ENCODE measurements at places on chromosomes 11 and 22.

GRCh38 chr11:66119348-66120133, 49.5 kb downstream of the PACS1 start:
- no peak for DNase-seq

DNA sequence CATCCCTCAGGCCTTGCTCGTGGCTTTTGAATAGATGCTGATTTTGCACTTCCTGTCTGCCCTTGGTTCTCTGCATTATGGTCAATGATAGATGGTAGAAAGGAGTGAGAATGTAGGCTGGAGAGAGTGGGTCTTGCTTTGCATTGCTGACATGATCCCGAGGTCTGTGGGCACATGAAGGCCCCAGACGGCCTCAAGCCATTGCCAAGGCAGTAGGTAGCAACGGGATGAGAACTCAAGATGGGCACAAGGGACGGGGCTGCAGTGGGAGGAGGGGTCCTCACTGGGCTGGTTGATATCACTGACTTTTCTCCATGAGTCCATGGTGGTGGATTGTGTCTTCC, 54.0 kb downstream of the GAB4 start:
- no peak for DNase-seq

GRCh38 chr11:58919980-58920379, 19.3 kb upstream of the GLYATL1 start:
- DNase-seq: no peak

DNA sequence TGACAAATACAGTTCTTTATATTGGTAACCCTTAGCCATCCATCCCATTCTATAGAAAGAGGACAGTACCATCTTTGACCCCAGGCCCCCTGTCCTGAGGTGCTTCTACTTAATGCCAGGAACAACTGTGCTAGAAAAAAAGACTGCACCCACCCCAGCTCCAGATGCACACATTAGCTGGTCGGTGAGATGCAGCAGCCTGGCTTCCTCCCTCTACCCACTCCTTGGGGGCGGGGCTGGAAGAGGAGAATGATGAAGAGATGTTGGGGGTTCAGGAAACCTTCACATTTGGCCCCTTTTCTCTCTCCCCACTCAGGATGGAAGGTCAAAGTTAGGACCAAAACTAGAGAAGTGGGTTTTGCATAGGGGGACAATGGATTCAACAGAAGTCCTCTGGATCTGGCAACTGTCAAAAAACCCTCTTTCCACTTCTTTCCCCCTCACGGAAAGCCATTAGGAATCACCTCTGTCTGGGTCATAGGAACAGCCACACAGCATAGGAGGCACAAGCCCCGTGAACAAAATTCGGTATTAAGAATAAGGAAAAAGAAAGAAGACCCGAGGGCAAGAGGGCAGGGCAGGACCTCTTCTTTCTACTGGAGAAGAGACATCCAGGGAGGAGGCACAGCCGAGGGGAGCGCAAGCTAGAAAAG, 755 bp downstream of the NRIP3 start:
- DNase-seq: no peak

- DNase-seq: no peak
These were observed 116.4 kb downstream of the ARHGAP32 start for GRCh38 chr11:129075757-129076156.

DNA sequence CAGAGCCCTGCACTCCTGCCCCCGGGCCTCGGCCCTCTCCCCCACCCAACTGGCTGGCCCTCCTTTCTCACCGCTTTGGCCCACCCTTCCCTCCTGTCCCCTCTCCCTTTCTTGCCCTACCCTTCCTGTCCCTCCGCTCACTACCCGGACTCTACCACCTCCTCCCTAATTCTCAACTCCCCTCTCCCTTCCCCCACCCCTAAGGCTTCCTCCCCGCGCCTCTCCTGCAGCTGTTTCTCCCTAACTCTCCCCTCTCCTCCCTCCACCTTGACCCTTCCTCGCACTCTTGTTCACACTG, 421 bp downstream of the SLC15A3 start:
- no peak for DNase-seq

- no peak for DNase-seq
These were observed 71.3 kb downstream of the RSF1 start for GRCh38 chr11:77749232-77749631.

Measured in DMS 273 treated with DMSO at 0.1 percent for 48 hours (cell line).